MG63 (cell line): ENCODE measurements at places on chromosomes 3 and 15. TPM values are rescaled to one million over a fixed set of nuclear protein-coding genes. Genes with fewer than 3 reads are reported as not detected.

DNA sequence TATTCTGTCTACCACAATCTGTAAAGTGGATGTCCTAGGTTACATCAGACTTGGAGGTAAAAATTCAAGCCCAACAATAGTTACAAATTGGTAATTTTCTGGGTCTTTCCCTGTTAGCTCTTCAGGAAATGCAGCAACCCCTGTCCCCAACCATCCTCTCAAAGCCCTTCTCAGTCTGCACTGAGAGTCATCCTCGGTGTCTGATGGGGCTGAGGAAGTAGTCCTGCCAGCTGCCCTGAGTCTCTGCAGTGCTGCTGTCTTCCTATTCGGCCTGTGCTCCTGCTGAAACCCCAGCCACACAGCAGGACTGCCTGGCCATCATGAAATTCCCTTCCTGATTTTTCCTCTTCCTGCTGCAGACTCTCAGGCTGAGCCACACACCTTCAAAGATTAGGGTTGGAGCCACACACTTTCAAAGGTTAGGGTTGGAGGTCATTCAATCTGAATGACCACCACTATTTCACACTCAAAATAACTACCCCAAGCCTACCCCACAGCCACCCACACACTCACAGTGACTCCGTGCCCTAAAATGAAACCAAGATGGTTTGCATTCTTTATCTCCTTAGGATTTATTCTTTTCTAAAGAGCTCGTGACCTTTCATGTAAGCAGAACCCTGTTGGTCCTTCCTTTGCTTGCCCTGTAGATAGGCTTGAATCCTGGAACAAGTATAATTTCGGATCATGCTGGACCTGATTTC, 17.6 kb downstream of the TRIM42 start:
- DNase-seq = no peak

DNA sequence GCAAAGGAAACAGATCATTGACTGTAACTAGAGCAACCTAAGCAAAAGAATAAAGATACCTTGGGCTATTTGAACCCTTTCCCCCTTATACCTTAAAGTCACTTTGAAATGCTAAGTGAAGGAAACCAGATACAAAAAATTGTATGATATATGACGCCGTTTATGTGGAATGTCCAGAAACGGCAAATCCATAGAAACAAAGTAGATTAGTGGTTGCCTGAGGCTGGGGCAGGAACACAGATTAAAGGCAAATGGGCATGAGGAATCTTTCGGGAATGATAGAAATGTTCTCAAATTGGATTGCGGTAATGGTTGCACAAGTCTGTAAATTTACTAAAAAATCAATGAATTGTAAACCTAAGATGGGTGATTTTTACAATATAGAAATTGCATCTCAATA, 160.1 kb upstream of the CCDC54 start:
- DNase-seq = peak; percentile 73

DNA sequence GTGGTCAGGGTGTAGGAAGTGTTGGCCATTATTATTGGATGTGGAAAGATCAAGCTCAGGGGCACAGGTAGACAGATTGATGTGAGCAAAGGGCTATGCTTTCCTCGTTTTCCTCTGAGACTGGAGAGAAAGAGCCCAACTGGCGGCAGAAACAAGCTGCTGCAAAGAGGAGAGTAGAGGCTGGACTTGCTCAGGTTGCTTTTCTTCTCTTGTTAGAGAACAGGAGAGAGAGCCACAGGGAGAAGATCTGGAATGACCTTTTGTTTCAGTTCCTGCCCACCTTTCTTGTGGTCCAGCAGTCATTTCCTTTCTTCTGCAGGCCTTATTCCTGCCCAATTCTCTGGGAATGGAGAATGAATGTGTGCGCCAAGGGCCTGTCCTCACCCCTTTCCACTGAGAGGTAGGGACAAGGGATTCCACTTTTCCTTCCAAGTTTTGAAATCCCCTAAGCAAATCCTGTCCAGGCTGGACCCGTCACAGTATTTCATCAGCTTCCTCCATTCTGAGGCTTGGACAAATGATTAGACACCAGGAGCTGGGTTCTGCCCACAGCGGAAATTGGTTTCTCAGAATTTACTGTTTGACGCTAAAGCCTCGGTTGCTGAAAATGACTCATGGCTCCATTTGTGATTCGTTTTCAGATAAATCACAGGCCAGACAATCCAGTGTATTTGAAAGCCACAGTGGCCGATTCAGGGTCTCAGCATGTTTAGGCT, 16.1 kb downstream of the ZNF80 start:
- DNase-seq = no peak

DNA sequence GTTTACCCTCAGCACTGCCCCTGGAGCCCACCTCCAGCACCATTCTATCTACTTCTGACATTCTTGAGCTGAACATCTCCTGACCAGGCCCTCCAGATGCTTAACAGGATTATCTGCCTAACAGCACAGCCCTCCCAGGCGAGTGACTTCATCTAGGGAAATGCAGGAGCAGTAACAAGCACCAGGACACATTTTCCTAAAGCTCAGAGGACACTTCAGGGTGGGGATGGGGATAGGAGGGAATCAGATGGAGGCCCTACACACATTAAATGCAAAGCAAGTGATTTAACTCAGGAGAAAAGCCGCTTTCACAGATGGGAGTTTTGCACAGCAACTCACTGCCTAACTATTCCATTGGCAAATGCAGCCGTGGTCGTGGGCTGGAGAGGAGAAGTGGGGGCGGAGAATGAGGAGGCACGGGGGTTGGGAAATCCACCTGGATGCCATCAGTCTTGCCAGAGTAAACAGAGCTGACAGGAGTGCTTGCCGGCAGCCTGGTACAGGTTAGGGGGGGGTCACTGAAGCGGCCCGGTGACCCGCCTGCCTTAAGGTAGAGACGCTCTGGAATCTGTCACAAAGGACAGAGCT, 21.3 kb upstream of the BNC1 start:
- no peak for DNase-seq

DNA sequence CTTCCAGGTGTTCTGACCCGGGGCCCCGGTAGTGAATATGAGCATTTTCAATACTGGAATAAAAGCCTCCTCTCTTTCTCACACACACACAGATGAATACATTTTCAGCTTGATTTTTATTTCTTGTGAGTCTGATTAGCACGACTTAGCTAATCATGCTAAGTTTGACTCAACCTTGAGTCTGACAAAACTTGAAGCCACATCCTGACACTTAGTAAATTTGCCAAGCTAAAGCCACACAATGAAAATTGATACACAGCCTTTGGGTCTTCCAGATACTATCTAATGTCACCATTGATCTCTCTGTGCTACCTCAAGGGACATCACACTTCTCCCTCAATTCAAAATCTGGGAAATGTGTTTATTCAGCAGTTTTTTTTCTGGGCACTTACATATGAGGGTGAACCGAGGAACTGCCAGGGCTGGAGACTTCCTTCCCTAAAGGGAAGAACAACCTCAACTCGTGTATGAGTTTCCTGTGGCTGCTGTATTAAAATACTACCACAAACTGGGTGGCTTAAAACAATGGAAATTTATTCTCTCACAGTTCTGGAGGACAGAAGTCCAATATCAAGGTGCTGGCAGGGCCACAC, 18.6 kb downstream of the TMEM266 start:
- no peak for DNase-seq

DNA sequence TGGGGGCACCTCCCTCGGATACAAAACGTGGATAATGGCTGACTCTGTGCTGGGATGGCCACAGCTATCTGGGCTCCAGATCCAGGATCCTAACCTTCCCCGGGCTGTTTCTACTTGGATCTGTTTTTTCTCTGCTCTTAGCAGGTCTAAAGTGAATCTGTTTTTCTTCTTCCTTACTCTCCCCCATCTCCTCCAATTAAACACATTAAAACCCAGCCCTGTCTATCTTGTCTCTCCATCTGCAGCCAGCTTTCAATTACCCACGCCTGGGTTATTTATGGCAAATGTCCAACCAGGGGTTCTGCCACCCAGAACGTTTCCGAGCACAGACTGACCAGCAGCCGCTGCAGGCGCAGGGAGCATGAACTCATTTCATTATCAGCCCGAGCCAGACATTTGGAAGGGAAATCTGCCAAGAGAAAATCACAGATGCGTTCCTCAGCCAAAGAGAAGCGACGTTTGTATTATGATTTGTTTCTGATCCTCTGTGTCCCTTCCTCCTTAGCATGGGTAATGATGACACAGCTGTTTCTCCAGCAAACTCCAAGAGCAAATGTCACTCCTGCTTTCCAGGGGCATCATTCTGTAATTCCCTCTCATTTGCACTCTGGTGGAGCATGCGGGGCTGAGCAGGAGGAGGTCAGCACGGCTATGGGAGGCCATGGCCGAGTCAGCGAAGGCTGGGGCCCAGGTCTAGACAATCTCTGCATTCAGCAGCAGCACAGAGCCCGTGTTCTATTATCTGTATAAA, 42.0 kb downstream of the UMPS start:
- DNase-seq = peak; percentile 50

DNA sequence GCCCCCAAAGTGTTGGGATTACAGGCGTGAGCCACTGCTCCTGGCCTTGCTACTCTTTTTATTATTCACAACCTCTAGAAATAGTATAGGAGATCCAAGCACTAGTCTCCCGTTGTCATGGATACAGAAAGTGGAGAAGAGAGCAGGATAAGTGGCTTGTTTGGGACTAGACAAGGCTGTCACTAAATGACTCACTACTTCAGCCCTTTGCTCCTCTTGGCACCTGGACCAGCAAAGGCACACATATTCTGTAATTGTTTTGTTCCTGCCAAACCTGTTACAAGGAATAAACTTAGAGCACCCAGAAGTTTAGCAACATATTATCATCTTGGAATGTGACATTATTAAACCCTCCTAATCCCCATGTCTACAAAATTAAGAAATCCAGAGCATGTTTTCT, 427.2 kb upstream of the THBS1 start:
- DNase-seq = peak; percentile 31

GRCh38 chr15:63638839-63639238, 41.7 kb downstream of the FBXL22 start:
- DNase-seq = no peak

- DNase-seq = no peak
These were observed 152.6 kb downstream of the GREM1 start for GRCh38 chr15:32870240-32871033.

- no peak for DNase-seq
These were observed 74.1 kb downstream of the MESD start for GRCh38 chr15:80915472-80915871.

DNA sequence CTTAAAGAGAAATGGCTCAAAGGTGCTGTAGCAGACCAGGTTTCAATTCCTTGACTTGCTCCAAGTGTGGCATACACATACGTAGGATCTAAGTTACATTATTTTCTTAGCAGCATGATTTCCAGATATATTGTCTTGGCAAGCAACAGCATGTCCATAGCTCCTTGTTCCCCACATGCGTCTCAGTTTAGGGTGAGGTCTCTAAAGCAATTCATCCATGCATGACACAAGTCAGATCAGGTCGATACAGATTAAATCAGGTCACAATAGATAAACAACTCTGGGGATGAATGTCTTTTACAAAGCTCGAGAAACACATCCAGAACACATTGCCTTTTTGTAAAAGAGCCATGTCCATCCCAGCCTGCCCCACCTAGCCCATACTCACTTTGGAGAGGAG, 108.9 kb upstream of the ABHD17C start:
- DNase-seq = no peak

- DNase-seq = peak; percentile 67
These were observed 43.3 kb downstream of the RBMS3 start for GRCh38 chr3:29324180-29324651.

Gene HDC
- total RNA-seq = not detected in 2 replicates

Gene TEX9
- 4.3 TPM in 1 of 2 replicates, not detected in the other for total RNA-seq

Gene SLC28A2
- total RNA-seq = not detected in 2 replicates

Gene NLGN1
- 4.0 and 10.0 TPM in 2 replicates for total RNA-seq

Gene CDC25A
- total RNA-seq = 11.2 and 25.3 TPM in 2 replicates

Gene LINGO1
- total RNA-seq = 0.44 TPM in 1 of 2 replicates, not detected in the other

Gene EXD1
- total RNA-seq = not detected in 2 replicates
